Posterior cingulate gyrus (tissue), 11 donors: ENCODE measurements at places on chromosomes 12 and 14.

GRCh38 chr14:21199611-21200560 lies 44.0 kb upstream of the OR5AU1 start:
- DNase-seq: no peak

DNA sequence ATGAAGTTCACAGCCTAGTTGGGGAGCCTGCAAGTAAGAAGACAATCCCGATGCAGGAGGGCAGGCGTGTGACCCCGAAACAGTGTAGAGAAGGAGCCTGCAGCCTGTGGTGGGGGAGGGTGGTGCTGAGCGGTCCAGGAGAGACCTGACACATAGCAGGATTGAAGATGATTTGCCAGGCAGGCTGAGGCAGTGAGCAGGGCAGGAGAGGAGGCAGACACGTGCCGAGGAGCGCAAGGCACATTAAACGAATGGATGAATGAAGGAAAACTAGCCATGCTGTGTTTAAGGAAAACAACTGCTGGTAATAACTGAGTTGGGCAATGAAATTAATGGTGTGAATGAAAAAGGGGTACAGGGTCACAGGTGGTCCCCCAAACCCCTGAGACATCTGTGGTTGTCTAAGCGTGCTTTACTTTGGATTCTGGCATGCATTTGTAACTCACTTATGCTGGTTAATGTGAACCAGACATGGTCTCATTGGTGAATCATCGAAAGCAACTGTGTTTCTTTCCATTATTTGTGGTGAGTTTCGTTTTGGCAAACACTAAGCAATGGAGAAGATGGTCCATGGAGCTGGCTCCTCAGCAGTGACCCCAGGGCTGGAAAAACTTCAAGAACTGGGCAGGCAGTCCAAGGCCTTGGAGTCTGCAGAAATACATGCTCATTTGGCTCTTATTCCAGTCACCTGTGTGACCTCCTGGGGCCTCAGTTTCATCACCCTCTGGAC lies 96.9 kb upstream of the EVL start:
- DNase-seq: no peak

DNA sequence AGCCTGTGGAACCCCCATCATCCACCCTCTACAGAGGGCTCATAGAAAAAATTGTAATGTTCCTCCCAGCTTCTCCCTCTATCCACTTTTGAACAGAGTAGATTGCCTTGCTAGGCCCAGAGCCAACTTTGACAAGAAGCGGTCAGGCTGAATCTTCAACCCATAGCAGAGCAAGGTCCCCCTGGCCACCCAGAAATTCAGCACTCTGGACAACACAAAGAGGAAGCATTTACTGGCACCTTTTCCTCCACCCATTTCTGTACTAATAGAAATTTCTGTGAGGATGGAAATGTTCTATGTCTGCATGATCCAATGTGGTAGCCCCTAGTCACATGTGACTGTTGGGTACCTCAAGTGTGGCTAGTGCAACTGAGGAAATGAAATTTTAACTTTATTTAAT lies 42.7 kb upstream of the OXA1L start:
- DNase-seq: no peak

GRCh38 chr14:49553106-49553505 lies 33.1 kb downstream of the RPS29 start:
- no peak for DNase-seq

DNA sequence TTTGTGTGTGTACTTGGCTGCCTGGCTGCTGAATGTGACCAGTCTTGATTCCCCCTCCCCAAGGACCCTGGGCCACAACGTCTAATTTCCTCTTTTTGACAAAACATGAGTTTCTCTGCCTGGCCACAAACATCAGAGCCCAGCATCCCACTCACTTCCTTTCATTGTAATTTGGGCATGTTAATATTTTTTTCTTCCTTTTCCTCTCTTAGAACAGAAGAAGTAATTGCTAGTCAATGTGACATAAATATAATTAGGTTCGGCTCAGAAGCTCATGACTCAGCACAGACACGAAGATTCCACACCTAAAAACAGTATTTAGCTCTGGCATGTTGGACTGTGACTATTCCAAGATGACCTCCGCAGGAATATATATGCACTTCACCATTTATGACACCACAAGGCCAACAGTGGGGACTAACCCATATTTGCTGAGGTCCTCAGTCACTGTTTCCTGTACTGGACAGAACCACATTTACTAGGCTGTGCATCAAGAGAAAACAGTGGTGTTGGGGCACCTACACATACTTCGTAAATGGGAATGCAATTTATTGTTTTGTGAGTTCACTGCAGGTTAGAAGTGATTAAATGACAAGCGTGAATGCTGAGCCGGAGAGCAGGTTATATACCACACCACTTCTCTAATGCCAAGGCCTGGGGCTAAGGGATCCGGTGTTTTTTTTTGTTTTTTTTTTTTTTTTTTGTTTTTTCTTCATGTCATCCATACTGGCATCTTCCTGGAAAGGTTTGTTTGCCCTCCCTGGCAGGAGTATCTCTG lies 4.2 kb downstream of the GSG1 start:
- no peak for DNase-seq

- DNase-seq: no peak
These were observed 459.7 kb downstream of the GXYLT1 start for GRCh38 chr12:41684997-41685396.

GRCh38 chr12:125092872-125093680 lies 27.8 kb downstream of the AACS start:
- no peak for DNase-seq

- DNase-seq: no peak
These were observed 4.7 kb downstream of the ASPG start for GRCh38 chr14:104090071-104090748.

DNA sequence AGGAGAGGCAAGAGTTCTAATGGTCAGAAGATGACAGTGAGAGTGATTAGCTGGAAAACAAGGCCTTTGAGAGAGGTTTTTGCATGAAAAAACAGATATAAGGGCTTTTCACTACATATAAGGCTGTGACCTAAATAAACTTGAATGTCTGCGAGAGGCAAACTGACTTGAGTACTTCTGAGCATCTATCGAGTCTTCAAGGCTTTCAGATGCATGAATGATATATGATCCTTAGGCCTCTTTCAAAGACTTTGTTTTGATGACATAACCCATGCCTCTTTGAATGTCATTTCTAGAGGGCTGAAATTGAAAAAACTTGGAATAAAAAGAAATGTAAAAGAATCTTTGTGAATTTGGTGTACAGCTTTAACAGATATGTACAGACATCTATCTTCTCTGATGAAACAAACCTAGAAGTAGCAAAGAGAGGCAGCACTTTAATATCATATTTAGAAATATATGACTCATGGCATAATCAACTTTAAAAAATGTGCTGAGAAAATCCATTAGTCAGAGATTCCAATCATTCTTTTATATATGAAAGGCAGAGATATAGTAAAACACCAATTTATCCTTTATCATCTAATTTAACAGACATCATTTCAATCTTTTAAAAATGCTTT lies 72.6 kb downstream of the PPM1H start:
- no peak for DNase-seq

- peak; percentile 49 for DNase-seq
These were observed 26.8 kb downstream of the TMEM63C start for GRCh38 chr14:77208291-77208978.

DNA sequence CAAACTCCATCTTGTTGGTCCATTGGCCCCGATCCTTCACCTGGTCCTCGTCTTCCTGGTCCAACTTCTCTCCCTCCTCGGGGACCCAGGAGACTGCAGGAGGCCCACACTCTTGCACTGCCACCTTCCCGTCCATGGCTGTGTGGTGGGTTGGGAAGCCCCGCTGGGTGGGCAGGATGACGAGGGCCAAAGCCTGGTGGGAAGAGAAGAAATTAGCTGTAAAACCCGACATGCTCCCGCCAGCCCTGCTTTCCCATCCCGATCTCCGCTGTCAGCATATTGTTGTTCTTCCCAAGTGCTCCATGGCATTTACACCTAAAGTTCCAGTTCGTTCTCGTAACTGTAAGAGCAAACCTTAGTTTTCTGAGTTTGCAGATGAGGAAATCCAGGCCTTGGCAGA lies 4.1 kb downstream of the SLC6A12 start:
- DNase-seq: no peak

GRCh38 chr12:131950182-131950913 lies 606 bp downstream of the EP400 start:
- no peak for DNase-seq

DNA sequence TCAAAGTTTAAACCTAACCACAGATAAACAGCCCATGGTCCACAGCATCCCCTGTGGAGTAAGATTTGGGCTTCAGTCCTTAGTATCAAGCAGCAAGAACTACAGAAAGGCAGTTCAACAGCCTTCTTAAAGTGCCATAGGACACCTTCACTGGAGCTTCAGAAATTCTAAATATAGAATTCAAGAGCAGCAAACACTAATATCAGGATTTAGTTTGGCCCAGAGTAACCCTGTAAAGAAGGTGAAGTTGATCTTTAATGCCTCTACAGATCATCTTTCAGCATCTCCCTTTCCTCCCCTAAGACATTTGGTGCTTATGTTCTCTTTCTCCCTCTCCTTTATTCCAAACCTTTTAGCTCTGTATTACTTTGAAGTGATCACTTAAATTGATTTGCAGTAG lies 59.5 kb upstream of the ARHGAP5 start:
- no peak for DNase-seq

GRCh38 chr14:72495668-72496067 lies 398.2 kb downstream of the DPF3 start:
- no peak for DNase-seq

DNA sequence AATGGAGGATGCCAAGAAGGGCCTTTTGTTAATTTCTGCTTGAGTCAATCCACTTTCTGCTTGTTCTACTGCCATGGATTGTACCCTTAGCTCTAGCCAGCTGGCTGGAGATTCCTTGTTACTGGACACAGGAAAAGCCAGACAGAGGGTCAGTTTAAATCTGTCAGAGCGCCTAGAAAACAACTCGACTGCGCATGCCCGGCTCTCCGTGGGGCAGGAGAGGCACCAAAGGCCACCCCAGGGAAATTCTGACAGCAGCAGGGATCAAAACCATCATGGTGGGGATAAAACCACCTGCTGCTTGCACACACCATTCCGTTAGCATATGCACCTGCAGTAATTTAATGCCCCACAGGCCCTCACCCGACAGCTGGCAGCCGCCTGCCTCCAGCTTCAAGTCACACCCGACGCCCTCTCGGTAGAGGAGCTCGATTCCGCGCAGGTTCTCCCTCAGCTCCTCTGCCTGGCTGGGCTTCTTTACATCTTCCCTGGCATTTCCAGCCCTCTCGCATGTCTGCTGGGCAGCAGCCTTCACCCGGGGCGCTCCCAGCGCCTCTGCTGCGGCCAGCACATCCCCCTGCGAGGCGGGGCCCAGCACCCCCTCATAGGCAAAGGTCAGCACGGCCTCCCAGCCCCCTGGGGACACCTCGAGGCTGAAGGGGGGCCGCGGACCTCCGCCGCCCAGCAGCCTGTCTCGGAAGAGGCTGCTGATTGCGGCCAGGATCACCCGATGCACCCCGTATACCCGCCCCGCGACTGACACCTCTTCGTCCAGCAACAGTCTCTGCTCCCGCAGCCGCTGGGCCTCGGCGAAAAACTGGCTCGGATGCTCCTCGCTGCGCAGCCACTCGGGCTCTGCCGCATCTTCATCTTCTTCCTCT lies 1.0 kb downstream of the KLHL33 start:
- DNase-seq: peak; percentile 89

DNA sequence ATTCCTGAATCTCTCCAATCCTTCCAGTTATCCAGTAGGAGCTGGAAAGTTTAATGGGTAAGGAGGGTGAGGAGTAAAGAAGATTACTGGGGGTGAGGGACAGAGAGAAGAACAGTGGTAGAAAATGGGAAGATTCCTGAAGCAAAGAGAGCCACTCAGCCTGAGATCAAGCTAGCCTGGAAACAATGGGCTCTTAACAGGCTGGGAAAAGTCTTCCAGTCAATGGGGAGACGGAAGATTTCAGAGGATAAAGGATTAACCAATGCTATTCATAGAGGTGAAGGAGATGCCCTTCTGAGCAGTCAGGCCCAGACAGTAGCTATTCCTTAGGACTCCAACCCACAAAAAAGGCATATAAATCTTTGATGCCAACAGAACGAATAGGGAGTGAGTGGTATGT lies 14.8 kb downstream of the GDF11 start:
- DNase-seq: no peak

- no peak for DNase-seq
These were observed 134.8 kb downstream of the ITPR2 start for GRCh38 chr12:26698186-26698585.

- no peak for DNase-seq
These were observed 653.5 kb downstream of the TRHDE start for GRCh38 chr12:72925716-72926115.

DNA sequence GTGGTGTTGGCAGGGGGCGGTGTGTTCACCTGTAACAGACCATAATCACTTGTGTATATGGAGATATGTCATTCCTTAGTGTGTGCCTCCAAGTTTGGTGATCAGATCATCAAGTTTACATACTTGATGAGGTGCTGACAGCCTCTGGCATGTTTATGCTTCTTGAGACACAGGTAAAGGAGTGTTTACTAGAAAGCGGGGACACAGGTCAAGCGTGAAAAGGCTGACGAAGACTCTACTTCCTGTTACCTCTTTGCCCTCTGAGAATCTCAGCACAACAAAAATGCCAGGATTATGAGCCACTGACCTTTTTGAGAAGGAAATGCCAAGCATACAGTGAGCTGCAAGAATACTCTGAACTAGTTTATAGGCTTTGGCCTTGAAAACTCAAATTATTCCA lies 29.6 kb downstream of the PRDM4 start:
- no peak for DNase-seq

- no peak for DNase-seq
These were observed 5.9 kb downstream of the KRT86 start for GRCh38 chr12:52280319-52280795.

- no peak for DNase-seq
These were observed 396.7 kb upstream of the OR4E1 start for GRCh38 chr14:22070119-22070982.

- no peak for DNase-seq
These were observed 48.5 kb upstream of the CSRP2 start for GRCh38 chr12:76927170-76927784.

- no peak for DNase-seq
These were observed 10.3 kb upstream of the PCNX1 start for GRCh38 chr14:70896981-70897380.

- peak; percentile 74 for DNase-seq
These were observed at the start of gene GPR68 for GRCh38 chr14:91244501-91244901. GPR68 (minus strand) TSS chr14:91244704; CDS start chr14:91235050, 9,654 bp downstream.

DNA sequence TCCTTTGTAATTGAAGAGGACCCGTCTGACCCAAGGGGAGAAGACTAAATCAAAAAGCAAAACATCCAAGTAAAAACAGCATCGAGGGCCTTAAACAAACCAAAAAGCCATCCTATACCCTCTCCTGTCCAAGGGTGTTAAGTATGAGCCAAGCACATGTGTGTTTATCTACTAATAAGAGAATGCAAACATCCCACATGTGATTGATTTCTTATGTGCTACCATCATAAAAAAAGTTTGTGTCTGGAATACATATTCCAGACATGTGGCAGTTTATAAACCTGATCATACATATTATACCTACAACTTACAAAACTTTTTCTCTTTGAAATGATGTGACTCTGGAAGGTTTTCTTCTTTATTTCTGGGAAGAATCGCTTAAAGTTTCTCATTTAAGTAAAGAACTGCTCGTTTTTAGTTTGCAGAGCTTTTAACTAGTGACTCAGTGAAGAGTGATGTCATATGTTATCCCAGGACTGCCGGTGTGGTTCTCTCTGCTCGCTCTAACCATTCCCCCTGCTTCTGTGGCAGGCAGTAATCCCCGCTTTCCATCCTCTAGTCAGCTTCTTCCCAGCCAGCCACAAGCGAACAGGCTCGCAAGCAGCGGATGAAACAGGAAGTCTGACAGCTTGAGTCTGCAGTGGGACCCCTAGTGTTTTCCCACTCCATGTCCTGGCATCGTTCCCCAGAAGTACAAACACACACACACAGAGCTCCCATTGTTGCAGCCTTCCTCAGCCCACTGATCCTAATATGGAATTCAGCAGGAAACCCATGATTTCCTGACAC lies 431 bp upstream of the RHOJ start:
- peak; percentile 86 for DNase-seq

GRCh38 chr12:106246891-106247673 lies 738 bp downstream of the CKAP4 start:
- peak; percentile 88 for DNase-seq
